ENCODE measurements at places on chromosomes 4 and X. TPM values are rescaled to one million over a fixed set of nuclear protein-coding genes. Genes with fewer than 3 reads are reported as not detected.

- no peak for DNase-seq
These were observed 90.4 kb upstream of the CITED1 start for GRCh38 chrX:72396117-72396516.

DNA sequence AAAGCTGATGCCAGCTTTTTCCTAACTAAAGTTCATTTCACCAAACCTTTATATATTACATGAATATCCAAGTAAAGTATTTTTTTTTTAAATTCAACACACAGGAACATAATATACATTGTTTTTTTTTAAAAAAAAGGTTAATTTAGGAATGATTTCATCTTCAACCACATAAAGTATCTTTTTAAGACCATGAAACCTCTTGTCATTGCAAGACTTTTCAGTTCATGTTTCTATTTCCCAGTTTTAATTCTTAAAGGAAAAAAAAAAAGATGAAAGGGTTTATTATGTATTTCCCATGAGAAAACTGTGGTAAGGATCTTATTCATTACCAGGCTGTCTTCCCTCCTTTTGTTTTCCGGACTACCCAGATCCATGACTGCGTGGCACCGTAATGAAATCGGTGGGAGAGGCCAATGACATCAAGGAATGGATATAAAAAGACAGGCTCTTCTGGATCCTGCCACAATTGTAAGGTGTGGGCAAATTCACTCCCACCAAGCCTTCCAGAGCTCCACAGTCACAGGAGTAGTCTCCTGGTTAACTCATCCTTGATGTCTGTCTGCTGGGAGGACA lies 84.7 kb upstream of the CBR4 start:
- DNase-seq: no peak

DNA sequence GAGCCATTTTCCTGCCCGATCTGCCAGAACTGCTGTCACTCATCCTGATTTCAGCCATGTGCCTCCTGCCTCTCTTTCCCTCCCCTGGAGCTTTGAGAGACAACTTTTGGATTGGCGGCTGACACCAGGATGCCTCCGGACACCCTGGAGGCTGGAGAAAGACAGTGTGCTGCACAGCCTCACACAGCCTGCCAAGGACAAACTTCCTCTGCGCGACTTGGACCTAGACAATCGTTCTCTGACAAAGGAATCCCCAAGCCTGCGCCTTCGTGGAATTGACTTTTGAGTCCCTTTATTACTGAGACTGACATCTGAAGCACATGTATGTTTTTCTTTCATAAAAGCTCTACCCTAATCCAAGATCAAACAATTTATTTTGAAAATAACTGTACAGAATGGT lies 10.8 kb upstream of the LDB2 start:
- no peak for DNase-seq

DNA sequence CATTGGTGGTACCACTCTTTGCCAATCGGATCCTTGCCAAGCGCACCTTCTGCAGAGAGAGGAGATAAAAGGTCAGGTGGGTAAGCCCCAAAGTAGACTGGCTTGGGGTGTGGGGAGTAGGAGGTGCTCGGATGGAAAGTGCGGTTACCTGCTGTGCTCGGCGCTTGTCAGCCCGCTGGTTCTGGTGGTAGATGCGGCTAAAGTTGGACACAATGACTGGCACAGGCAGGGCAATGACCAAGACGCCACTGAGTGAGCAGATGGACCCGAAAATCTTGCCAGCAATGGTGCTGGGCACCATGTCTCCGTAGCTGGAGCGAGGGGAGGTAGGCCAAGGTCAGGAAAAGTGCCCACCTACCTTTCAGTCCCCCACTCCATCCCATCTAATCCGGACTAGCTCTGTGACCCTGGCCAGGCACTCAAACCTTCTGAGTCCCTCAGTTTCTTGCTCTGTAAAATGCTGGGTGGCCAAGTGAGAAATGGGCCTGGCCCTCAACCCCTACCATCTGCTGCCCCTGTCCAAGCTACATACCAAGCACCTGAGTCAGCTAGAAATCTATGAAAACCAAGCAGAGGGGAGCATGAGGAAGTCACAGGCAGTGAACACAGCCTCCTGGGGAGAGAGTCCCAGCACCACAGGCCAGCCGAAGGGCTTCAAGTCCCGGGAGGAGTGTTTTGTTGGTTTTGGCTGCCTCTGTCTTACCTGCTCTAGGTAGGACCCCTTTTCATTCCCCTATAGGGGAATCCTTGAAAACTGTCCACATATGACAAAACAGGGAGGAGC lies 4.7 kb downstream of the KCND1 start:
- DNase-seq: no peak

MCF2 gene
- total RNA-seq: not detected

GPR82 gene
- 0.65 TPM for total RNA-seq

GRCh38 chrX:29468911-29469494 lies 746.4 kb upstream of the MAGEB2 start:
- no peak for DNase-seq

- no peak for DNase-seq
These were observed 45.2 kb upstream of the SHISA3 start for GRCh38 chr4:42352049-42352448.

GRCh38 chr4:99917575-99917974 lies 23.3 kb upstream of the LAMTOR3 start:
- no peak for DNase-seq

DNA sequence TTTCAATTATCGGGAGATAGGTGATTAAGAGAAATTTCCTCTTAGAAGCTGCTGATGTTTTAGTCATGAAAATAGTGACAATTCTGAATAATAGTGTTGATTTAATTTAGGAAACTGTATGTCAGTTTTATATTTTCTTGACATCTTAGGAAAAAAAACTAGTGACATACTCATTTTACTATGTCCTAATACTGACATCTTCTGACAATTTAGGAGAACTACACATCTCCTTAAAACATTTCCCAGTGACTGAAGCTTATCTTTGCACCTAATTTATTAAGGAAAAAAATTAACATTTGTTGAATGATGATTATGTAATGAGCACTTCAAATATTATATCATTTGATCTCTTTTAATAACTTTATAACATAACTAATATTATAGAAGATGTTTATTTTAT lies 42.0 kb upstream of the RBMXL3 start:
- no peak for DNase-seq

- DNase-seq: no peak
These were observed 105.8 kb downstream of the RNF150 start for GRCh38 chr4:141027421-141027820.
